ENCODE measurements at places on chromosomes 7 and 10. TPM values are rescaled to one million over a fixed set of nuclear protein-coding genes. Genes with fewer than 3 reads are reported as not detected.

DNA sequence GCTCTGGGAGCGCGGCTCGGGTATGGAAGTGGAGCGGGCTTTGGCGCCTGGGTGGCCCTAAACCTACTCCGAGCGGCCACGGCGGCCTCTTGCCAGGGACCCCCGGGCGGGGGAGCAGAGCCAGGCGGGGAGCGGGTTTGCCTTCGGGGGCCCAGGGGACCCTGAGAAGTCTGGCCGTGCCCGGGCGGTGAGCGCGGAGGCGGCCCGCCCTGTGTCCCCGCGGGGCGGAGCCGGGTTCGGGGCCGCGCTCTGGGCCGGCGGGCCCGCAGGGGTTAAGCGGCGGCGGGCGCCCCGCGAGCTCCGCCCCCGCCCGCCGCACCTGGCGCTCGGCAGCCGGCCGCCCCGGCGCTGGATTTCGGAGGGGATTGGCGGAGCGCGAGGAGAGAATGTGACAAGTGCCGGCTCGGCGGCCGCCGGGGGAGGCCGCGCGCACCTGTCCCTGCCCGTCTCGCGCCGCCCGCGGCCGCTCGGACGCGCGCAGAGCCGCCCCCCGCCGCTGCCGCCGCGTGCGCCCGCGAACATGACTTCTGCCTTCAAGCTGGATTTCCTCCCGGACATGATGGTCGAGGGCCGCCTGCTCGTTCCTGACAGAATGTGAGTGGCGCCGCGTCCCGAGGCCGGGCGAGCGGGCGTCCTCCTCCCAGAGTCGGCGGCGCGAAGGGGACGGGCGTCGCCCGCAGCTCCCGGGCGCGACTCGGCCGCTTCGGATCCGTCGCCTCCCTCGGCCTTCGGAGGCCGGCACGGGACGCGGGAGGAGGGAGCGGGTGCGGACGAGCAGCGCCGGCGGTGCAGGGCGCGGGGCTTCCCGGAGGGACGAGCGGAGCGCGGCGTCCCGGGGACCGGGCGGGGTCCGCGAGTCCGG, at the start of gene CELF2:
Gene CELF2, plus strand, starts transcription at position 303 of the 862 bp plus-strand sequence. Its CDS starts 218 bp downstream, at position 521.
- peak; percentile 70 for DNase-seq

Gene CHN2
- 13.0 TPM for polyA plus RNA-seq

Gene OR2A42
- not detected for polyA plus RNA-seq

- DNase-seq: no peak
Measured at GRCh38 chr10:9508606-9509005, 1454.1 kb downstream of the GATA3 start.

Gene SLC26A4
- polyA plus RNA-seq: 0.21 TPM

DNA sequence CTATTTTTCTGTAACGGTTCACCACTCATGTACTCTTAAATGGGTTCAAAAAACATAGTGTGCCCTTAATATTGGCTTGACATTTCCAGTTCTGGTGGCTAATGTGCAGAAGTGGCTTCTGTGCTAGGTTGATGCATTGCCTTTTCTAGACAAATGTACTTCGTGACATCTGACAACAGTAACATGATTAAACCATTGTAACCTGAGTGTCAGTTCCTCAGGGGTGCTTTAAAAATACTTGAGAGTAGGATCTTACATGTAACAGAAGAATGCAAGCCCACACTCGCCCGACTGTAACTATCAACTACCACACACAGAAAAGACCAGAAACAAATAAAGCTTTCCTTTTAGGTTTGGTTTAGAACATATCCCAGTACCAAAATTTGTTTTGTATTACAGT, 393.4 kb upstream of the NFE2L3 start:
- no peak for DNase-seq

Gene PCDH15
- 0.04 TPM for polyA plus RNA-seq

GRCh38 chr7:99733448-99733847, 1.5 kb downstream of the CYP3A7 start:
- no peak for DNase-seq

Gene PUS7
- 1.9 TPM for polyA plus RNA-seq

DNA sequence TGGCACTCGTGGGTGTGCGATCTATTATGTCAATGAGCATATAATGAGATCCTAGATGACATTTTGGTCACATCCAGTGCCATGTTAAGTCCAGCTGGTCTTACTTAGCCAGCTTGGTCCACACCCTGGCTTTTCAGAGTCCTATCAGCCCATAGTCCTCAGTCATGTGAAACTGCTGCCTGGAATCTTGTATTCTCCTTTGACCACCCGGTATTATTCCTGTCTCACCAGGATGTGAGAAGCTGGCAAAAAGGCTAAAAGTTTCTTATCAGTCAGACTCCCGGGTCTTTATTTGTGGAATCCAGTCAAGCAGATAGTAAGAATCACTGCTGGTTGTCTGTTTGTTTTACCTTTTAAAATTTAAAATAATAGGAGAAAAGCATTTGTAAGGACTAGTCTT, 705.6 kb upstream of the GHITM start:
- no peak for DNase-seq

DNA sequence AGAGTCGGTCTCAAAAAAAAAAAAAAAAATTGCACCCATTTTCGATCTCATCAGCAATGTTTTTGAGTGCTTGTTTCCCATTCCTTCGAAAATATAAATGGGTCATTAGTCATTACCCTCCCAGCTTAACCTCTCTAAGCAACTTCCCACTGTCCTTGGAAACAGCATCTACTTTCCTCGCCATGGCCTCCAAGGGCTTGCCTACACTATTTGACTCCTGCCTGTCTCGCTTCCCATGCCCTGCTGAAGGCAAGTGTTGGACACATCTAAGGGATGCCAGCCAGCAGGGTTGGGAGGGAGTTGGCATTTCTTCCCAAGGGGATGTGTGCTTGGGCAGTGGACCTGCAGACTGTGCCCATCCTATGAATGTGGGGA, 12.7 kb upstream of the RHBDD2 start:
- no peak for DNase-seq

GRCh38 chr7:132758986-132759385, 182.7 kb upstream of the PLXNA4 start:
- DNase-seq: no peak

GRCh38 chr10:24262929-24263590, 54.1 kb downstream of the KIAA1217 start:
- no peak for DNase-seq

Gene ENO4
- polyA plus RNA-seq: not detected

Gene CRHR2
- 0.06 TPM for polyA plus RNA-seq
